H9 (cell line): ENCODE measurements at places on chromosomes 4 and X.

- DNase-seq: no peak
Observed at GRCh38 chr4:22019676-22020075, 71.1 kb upstream of the KCNIP4 start.

- no peak for DNase-seq
Observed at GRCh38 chr4:114109776-114110175, 130.3 kb upstream of the ARSJ start.

DNA sequence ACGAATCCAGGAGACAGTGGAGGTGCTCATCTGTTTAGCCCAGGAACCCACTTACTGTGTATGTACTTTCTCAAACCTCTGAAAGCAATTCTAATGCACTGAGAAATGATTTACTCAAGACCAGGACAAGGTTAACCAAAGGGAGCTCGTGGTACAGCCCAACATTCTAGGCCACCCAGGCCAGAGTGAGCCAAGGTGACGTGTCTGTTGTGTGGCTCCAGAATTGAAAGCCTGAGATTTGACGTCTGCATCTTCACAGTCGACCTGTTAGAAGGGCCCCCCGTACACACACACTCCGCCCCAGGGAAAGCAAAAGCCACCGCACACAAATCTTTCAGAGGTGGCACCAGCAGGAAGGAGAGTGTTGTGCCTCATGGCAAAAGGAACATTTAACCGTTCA, 2.3 kb downstream of the MAP3K15 start:
- DNase-seq: no peak

DNA sequence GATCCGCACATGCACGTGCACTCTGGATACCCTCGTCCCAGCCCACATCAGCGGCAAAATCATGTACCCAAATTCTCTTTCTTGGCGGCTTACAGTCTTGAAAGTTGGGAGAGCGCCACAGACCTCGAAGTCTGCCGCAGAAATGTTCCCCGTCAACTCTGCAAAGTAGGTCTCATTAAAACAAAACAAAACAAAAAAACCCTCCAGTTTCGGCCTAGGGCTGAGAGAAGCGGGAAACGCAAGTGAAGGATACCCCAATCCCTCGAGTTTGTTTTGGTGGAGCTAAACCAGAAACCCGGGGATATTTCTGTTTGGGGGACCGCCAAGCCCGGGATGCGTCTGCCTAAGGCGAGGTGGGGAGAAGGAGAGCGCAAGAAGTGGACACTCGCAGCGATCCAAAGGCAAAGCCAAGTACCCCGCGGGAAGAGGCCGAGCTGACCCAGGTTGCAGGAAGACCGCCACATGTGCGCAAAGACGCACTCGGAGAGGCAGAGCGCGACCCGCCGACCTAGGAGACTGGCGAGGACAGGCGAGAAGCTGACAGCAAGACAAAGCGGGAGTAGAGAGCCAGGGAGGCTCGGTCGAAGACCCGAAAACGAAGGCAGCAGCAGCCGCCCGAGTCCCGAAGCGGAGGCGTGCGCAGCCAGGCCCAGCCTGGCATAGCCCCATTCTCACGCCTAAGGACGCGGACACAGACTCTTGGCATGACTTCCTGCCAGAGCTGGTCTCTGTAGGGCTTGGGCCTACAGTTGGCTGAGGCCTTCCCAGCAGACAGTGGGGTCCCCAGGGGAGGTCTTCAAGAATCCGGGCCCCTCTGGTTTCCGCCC, 49.6 kb upstream of the BCOR start:
- DNase-seq: peak; percentile 60

- DNase-seq: no peak
Observed at GRCh38 chrX:69080855-69081465, 84.3 kb downstream of the PJA1 start.

DNA sequence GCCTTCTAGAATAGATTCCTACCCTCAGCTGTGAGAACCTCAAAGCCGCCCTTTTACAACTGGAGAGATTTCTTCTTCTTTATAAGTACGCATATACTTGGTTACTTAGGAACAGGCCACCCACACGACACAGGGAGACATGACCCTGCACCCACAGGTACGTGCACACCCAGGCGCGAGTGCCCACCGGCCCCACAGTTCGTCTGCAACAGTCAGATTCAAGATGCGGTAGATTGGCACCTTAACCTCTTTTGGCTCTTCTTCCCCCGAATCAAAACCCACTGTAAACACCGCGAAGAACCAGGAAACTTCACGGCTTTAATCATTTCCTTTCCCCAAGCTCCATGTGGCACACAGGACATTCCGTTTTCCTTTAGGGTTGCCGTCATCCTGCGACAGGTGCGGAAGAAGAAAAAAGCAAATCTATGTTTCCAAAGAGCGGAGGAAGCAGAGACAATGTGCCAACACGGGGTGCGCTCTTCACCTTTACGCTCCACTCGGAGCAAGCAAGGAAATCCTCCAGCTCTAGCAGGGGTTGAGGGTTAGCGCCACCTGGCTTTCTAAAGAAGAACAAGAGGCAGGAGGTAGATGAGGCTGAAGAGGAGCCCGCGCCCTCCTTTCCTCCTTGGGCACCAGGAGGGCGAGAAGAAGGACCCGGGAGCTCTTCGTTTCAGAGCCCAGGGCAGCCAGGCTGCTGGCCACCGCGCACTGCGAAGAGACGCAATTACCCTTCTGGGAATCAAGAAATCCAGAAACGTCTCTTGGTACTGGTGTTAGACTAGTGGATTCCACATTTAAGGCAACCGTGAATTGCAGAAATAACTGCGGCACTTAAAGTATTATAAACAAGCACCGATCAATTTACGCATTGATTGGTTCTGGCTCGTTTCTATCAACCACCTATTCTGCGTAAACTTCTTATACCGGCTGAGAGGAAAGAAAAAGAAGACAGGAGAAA, 35.7 kb downstream of the HAND2 start:
- DNase-seq: peak; percentile 88

GRCh38 chr4:74823194-74823593, 28.9 kb upstream of the BTC start:
- DNase-seq: no peak

DNA sequence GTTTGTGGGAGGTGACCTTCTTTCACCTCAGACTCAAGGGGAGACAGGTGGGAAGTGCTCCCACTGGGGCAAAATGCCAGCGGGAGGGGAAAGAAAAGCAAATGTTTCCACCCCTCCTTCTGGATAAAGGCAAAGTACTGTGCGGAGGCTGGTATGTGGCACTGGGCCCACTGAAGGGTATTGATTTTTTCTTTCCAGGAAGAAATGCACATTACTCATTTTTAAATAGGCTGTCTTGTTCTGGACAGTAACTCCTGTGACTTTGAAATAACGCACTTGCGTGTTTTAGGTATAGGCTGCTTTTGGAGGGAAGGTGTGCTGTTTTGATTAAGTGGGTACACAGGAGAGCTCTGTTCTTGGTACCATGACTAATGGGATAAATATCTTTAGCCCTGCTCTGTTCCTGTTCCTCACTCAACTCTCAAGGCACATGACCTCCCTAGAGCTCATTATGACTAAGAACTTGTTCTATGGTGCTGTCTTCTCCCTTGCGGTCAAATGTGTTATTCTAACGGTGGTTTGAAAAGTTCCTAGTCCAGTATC, 40.7 kb upstream of the MBTPS2 start:
- DNase-seq: no peak
